Stimulated activated naive CD4-positive, alpha-beta T cell treated with Interleukin-2 at 50 U/mL for 16 hours (primary cell): ENCODE measurements at places on chromosomes 5 and 9.

DNA sequence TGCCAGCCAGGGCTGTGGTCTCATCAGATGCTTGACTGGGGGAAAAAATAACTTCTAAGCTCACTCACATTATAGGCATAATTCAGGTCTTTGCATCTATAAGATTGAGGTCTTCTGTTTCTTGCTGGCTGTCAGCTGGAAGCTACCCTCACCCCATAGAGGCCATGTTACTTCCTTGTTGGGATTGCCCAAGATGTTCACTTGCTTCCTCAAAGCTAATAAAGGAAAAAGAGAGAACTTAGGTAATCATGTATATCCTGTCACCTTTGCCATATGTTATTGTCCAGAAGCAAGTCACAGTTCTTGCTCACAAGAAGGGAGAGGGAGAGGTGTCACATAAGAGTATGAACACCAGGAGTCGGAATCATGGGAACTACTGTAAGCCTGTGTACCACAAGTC is 38.7 kb upstream of the ANKRD34B start:
- DNase-seq = no peak

- DNase-seq = no peak
These were observed 55.5 kb upstream of the TNFAIP8 start for GRCh38 chr5:119300311-119300670.

DNA sequence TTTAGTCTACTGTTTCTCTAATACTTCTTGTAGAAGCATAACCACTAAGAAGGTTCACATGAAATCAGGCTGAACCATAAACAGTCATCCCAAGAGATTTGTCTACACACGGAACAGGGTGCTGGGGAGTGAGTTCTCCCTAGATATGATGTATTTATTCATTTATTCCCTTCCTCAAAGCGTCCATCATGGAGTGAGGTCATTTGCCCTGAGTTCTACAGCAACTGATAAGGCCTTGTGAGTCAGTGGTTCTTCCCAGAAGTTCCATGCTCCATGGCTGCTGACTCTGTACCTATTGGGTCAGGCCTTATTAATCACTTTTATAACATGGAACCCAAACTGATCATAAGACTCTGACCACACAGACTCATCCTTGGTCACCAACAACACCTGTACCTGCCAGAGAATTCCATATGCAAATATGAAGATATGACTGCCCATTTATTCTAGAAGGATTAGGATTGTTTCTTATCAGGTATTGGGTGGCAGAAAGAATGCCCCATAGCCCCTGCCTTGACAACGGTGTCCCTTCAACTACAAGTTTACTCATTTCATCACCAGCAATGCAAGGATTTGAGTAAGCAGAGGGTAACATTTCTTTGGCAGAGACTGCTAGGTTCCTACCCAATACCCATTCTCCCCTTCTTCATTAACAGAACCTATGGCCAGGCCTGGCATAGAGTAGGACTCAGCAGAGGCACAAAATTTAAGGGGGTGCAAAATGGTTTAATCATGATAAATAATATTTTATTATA is 118.1 kb downstream of the LHFPL2 start:
- no peak for DNase-seq

DNA sequence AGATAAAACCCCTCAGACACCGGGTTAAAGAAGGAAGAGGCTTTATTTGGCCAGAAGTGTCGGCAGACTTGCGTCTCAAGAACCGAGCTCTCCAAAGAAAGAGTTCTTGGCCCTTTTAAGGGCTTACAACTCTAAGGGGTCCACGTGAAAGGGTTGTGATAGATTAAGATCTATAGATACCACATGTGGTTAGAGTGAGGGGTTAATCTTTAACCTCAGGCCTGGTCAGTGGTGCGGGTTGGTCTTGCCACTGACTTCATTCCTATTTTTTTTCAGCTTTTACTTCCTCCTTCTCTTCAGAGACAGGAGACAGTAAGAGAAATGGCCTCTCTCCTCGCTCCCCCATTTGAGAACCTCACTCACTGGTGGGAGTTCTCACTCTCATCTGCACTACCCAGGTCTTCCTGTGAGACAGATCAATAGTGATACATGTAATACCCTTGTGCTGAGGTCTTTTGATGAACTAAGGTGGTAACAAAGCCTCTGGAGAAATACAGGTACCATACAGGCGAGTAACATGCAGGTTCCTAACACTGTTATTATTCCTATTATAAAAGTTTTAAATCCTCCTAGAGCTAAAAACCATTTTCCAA is 52.4 kb upstream of the COX7C start:
- no peak for DNase-seq

DNA sequence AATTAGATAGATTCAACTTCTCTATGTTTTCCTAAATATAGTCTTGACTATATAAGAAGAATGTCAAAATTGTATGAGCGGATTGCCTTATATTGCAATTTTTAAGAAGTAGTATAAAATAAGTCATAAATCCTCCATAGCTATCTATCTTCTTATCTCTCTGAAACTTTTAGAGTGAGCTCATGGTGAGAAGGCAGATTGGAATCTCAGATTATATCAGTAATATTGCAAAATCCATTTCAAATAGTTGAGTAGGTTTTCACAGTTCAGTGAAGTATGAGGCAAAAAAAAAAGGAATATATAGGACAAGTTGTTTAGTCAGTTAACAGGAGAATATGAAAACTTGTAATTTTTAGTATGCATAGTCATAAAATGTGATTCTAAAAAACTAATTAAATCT is 156.4 kb downstream of the FAM174A start:
- no peak for DNase-seq

GRCh38 chr9:131174681-131175239 is 49.4 kb downstream of the NUP214 start:
- no peak for DNase-seq

- no peak for DNase-seq
These were observed 137.0 kb downstream of the CCDC192 start for GRCh38 chr5:127840198-127840524.

GRCh38 chr9:124766815-124767554 is 4.1 kb downstream of the NR6A1 start:
- DNase-seq = no peak

DNA sequence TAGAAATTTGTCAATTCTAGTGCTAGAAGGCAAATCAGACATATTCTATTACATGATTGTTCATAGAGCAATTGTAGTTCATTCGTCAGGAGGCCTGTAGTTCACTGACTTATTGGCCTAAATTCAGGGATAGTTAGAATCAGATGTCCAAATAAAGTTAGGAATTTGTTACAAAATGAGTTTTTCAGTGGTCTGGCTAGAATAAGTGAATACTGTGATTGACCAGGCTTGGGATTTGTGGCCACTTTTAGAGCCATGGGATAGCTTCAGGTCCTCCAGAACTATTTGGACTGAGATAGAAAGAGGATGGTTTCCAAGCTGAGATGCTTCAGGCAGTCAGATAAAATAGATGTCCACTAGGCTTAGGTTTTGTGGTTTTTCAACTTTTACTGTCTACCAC is 199.1 kb upstream of the MPDZ start:
- no peak for DNase-seq

GRCh38 chr9:4084435-4084818 is 215.4 kb downstream of the GLIS3 start:
- no peak for DNase-seq

DNA sequence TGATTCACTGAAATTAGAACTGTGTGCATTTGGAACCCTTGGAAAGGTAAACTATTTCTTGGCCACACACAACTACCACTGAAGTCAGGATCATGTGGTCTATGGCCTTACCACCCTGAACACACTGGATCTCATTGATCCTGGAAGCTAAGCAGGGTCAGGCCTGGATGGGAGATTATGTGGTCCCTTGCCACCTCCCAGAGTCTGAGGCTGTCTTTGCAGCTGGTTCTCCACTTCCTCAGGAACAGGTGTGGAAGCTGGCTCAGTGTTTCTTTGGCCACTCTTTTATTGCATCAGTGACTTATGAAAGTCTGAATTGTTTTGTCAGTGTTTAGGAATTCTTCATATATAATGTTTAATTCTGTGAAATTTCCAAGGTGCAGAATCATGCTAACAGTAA is 89.2 kb downstream of the TEK start:
- no peak for DNase-seq

- no peak for DNase-seq
These were observed 75.3 kb downstream of the NMUR2 start for GRCh38 chr5:152329761-152330283.

DNA sequence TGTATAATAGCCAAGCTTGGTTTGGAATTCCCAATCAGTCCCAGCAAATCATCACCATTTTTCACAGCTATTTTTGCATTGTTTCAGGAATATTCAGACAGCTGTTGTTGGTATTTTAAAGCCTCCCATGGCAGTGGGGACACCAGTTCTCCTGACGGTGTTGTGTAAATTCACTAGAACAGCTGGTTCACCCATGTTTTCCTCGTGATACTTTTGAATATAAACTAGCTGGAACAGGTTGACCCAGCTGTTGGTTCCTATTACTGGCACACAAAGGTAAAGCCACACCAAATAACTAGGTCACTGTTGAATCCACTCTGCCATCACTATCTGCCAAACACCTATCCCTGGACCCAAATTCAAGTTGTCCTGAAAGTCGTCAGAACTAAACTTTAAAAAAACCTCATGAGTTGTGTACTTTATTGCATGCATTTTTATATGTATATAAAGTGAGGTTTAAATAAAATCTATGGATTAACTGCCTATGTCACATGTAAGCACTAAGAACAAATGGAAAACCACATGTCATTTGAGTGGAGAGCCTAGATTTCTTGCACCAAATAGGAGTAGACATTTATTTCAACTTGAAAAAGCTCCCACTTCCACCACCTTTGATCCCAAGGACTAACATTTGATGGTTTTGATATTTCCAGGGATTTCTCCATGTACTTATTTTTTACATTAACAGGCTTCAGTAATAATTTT is 121.9 kb upstream of the PIK3R1 start:
- DNase-seq = no peak
